Lower lobe of right lung (tissue), 2 donors: ENCODE measurements at places on chromosomes 11 and 22. TPM values are rescaled to one million over a fixed set of nuclear protein-coding genes. Genes with fewer than 3 reads are reported as not detected.

The MOGAT2 gene
- not detected for total RNA-seq

The IFT27 gene
- total RNA-seq: 30.2 TPM

The PKNOX2 gene
- total RNA-seq: 14.4 TPM

The IGLL1 gene
- total RNA-seq: not detected

The OR52E6 gene
- not detected for total RNA-seq

DNA sequence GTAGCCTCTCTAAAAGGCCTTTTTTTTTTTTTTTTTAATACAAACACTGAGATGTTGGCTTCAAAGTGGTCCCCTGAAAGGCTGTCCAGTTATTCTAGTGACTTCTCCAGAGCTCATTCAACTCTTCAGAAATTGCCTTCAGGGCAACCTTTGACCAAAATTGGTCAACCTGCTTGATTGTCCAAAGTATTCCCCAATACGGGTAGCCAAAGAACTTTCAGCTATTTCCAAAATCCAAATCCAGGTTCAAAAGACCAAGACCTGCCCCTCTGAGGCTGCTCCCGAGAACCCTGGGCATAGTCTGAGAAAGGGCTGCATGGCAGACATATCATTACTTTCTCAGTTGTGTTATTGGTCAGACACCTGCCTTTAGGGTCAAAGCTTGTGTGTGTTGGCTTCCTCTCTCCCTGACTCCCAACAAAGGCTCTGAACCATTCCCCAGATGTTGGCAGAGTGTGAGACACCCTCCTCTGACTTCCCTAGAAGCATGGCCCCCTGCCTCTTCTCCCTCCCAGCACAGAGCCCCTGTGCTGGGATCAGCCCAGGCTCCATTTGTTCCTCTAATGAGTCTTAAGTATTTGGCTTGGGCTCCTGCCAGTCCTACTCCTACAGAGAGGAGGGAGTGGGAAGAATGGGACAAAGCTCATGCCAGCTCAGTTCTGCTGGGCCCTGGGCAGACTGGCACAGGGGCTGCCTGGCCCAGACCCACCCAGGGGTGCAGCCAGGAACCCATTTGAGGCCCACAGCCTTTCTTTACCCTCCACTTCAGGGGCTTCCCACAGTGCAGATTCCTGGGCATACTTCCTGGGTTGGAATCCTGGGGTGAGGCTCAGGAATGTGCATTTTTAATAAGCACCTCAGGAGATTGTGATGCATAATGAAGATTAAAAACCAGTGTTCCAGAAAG lies 30.3 kb downstream of the TNKS1BP1 start:
- H3K4me3 ChIP-seq: no peak overlapping the region
- peaks cover 13% of the 10 kb centered on the region for H3K36me3 ChIP-seq
- H3K27me3 ChIP-seq: no peaks in the 10 kb centered on the region
- H3K27ac ChIP-seq: peak overlapping the region; percentile 68

GRCh38 chr11:15507592-15507991 lies 392.9 kb downstream of the INSC start:
- no peaks in the 10 kb centered on the region for H3K36me3 ChIP-seq
- H3K27ac ChIP-seq: no peak overlapping the region
- no peak for DNase-seq
- no peaks in the 10 kb centered on the region for H3K27me3 ChIP-seq

- H3K27me3 ChIP-seq: no peaks in the 10 kb centered on the region
- H3K27ac ChIP-seq: no peak overlapping the region
- H3K36me3 ChIP-seq: no peaks in the 10 kb centered on the region
- DNase-seq: no peak
- no peak overlapping the region for H3K4me3 ChIP-seq
Measured at GRCh38 chr11:113667801-113668200, 38.3 kb downstream of the TMPRSS5 start.

DNA sequence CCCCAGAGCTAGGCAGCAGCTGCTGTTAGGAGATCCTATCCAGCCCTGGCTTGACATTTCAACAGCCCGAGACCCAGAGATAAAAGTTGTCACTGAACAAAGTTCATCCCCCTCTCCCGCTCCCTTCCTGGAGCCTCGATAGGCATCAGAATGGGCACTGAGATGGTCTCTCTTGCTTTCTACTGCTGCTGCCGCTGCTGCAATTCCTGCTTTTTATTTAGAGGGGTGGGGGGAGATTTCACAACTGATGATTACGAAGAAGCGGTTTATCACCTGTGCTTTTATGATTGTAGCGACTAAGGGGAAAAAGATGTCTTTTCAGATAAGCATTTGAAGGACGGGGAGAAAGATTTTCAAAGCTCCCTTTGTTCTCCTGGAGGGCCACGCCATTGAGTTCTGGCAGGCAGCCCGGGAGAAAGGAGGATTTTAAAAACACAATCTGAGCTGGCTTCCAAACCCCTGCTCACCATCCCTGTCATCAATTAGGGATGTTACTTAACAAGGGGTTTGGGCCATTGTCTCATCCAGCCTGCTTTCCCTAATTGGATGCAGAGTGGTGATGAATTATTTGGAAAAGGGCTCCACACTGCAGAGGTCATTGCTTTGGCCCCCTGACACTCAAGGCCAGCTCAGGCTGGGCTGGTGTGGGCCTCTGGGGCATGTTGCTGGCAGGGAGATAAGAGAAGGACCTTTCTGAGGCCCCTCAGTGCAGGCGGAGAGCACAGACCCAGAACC lies 344.7 kb downstream of the BUD13 start:
- DNase-seq: no peak
- no peaks in the 10 kb centered on the region for H3K27me3 ChIP-seq
- H3K4me1 ChIP-seq: peaks cover 5% of the 10 kb centered on the region

DNA sequence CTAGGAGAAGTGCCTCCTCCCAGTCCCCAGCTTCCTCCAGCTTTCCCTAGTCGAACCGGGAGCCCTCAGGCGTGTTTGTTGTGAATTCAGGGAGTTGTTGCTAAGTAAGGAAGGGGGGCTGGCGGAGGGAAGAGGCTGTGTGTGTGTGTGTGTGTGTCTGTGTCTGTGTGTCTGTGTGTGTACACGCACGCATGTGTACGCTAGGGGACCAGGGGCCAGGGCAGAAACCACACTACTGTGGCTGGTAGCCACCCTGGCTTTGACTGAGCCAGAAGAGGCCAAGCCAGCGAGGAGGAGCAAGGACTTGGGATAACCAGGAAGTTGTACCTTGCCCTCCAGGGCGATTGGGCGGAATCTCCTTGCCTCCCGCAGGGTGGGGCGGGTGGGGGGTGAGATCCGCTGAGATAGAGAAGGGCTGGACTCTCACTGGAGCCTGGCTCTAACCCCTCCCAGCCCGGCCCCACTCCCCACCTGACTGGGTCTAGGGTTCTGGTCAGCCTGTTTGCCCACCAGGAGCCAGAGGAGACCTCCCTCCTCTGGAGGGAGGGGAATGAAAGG lies 7.5 kb downstream of the BCL9L start:
- peak overlapping the region; percentile 90 for H3K27ac ChIP-seq
- peaks cover 99% of the 10 kb centered on the region for H3K4me1 ChIP-seq
- DNase-seq: peak; percentile 74
- peak overlapping the region; percentile 40 for H3K4me3 ChIP-seq

DNA sequence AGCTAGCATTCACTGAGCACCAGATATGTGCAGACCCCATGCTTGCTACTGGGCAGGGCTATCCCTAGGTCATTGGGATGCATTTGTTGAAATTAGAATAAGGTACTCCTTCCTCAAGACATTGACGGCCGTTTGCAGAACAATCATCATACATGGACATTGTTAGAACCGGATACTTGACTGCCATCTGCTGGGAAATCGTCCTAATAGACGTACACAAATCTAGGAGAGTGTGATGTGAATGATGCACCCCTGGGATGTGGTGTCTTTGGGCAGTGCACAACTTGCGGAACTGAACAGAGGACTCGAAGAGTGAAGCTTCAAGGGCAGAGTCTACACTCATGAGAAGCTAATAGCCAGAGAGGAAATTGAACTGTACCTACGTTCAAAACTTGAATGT lies 35.9 kb downstream of the MYO18B start:
- no peaks in the 10 kb centered on the region for H3K4me1 ChIP-seq
- H3K27me3 ChIP-seq: peaks cover 9% of the 10 kb centered on the region

GRCh38 chr11:21650961-21651360 lies 541.9 kb upstream of the ANO5 start:
- H3K27me3 ChIP-seq: no peaks in the 10 kb centered on the region
- no peaks in the 10 kb centered on the region for H3K4me1 ChIP-seq
- no peak overlapping the region for H3K27ac ChIP-seq
- DNase-seq: no peak
- H3K4me3 ChIP-seq: no peak overlapping the region

DNA sequence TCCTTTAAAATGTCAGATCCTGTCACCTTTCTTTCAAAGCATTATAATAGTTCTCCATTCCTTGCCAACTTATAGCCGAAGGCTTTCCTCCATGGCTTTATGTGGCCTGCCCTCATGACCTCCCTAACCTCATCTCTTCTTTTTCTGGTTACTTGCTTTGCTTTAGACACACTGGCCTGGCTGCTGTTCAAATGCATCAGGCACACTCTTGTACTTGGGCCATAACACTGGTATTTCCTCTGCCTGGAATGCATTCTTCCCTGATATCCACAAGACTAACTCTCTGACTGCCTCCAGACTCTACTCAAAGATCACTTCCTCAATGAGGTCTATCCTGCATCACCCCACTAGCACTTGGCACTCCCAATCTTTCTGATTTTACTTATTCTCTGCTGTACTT lies 710.3 kb downstream of the KCNA4 start:
- H3K36me3 ChIP-seq: no peaks in the 10 kb centered on the region
- H3K4me3 ChIP-seq: no peak overlapping the region
- no peak overlapping the region for H3K27ac ChIP-seq
- H3K4me1 ChIP-seq: no peaks in the 10 kb centered on the region
- no peak for DNase-seq
- H3K27me3 ChIP-seq: no peaks in the 10 kb centered on the region

- H3K36me3 ChIP-seq: no peaks in the 10 kb centered on the region
- peak; percentile 95 for DNase-seq
- H3K4me3 ChIP-seq: peak within 1 kb of the TSS; percentile 70
- H3K4me1 ChIP-seq: peaks cover 14% of the 10 kb centered on the region
- no peaks in the 10 kb centered on the region for H3K27me3 ChIP-seq
- peak within 1 kb of the TSS; percentile 93 for H3K27ac ChIP-seq
Measured at GRCh38 chr22:23750714-23751440, at the start of gene ZNF70. Gene ZNF70, minus strand, starts transcription at chr22:23751112. Its CDS starts 5,972 bp downstream, at chr22:23745140.

DNA sequence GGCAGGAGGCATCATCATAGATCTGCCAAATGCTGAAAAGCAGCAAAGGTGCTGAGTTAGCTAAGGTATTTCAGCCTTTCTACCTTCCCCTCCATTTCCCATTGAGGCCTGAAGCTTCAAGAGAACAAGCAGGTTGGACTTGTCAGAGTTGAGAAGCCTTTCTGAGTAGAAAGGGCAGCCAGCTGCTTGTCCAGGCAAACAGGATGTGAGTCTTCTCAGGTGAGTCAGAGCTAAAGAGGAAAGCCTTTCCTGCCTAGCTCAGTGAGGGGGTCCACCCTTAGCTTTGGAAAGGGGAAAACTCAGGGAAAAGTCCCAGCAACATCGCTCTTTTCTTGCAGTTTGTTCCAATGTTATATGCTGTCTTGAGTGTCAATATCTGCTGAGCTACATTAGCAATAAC lies 13.2 kb upstream of the MPZL2 start:
- DNase-seq: no peak
- H3K36me3 ChIP-seq: no peaks in the 10 kb centered on the region
- no peaks in the 10 kb centered on the region for H3K27me3 ChIP-seq
- no peak overlapping the region for H3K27ac ChIP-seq
- H3K4me1 ChIP-seq: peaks cover 19% of the 10 kb centered on the region
- no peak overlapping the region for H3K4me3 ChIP-seq

GRCh38 chr11:124511745-124512144 lies 31.7 kb downstream of the OR8B12 start:
- H3K4me3 ChIP-seq: no peak overlapping the region
- no peaks in the 10 kb centered on the region for H3K36me3 ChIP-seq
- H3K27me3 ChIP-seq: no peaks in the 10 kb centered on the region
- H3K27ac ChIP-seq: no peak overlapping the region
